ENCODE measurements at places on chromosomes 3 and 15.

GRCh38 chr3:129238945-129239705, 10.3 kb upstream of the COPG1 start:
- no peak overlapping the region for H3K27ac ChIP-seq
- peak; percentile 45 for DNase-seq
- H3K4me1 ChIP-seq, result peaks cover 2% of the 10 kb centered on the region
- peaks cover 4% of the 10 kb centered on the region for H3K36me3 ChIP-seq
- no peak overlapping the region for H3K4me3 ChIP-seq

DNA sequence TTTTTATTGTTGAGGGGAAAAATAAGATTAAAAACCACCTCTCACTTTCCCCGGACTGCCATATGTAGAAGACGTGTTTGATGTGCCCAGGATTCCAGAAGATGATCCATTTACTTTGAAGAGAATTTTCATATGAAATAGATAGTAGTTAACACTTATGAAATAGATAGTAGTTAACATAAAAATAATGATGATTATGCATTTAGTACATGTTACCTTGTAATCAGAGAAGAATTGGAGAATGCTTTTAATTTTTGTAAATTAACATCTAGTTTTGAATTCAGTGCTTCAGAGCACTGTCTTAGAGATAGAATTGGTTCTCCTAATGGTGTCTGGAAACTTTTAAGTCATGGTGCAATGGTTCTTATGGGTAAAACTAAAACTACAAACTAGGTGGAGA, 46.1 kb upstream of the CRTC3 start:
- H3K4me3 ChIP-seq, result no peak overlapping the region
- no peaks in the 10 kb centered on the region for H3K4me1 ChIP-seq
- H3K36me3 ChIP-seq, result peaks cover 71% of the 10 kb centered on the region
- no peak overlapping the region for H3K27ac ChIP-seq

- no peak overlapping the region for H3K4me3 ChIP-seq
- no peaks in the 10 kb centered on the region for H3K4me1 ChIP-seq
- H3K36me3 ChIP-seq, result no peaks in the 10 kb centered on the region
- no peaks in the 10 kb centered on the region for H3K27me3 ChIP-seq
- no peak overlapping the region for H3K27ac ChIP-seq
These were observed 531.2 kb upstream of the CFAP20DC start for GRCh38 chr3:59580996-59581395.

- H3K36me3 ChIP-seq, result peaks cover 7% of the 10 kb centered on the region
- H3K27ac ChIP-seq, result no peak overlapping the region
- no peaks in the 10 kb centered on the region for H3K27me3 ChIP-seq
- peaks cover 16% of the 10 kb centered on the region for H3K4me1 ChIP-seq
These were observed 84.9 kb upstream of the SPATA12 start for GRCh38 chr3:56975567-56975966.

- no peak overlapping the region for H3K27ac ChIP-seq
- H3K4me3 ChIP-seq, result no peak overlapping the region
- no peak for DNase-seq
- no peaks in the 10 kb centered on the region for H3K27me3 ChIP-seq
These were observed 159.5 kb downstream of the SPATA16 start for GRCh38 chr3:172981407-172981983.

- H3K4me3 ChIP-seq, result no peak overlapping the region
- H3K27ac ChIP-seq, result no peak overlapping the region
- no peaks in the 10 kb centered on the region for H3K27me3 ChIP-seq
- DNase-seq, result no peak
These were observed 118.4 kb upstream of the FHIT start for GRCh38 chr3:61369678-61370077.

DNA sequence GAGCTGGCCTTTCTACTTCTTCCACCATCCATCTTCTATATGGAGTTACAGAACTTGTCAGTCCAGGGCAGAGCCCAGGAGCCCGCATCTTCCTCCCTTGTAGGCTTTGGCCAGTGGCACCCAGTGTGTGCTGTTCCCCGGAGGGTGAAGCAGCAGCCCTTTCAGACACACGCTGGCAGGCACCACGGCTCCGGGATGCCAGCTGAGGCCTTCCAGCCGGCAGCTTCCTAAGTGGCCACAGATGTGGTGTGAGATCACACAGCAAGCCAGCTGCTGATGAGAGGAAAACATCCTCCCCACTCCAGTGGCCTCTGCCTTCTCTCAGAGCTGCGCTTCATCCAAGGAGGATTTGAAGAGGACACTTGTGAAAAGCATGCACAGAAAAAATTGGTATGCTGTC, 24.1 kb downstream of the CRABP1 start:
- DNase-seq, result peak; percentile 82
- no peaks in the 10 kb centered on the region for H3K27me3 ChIP-seq
- H3K4me1 ChIP-seq, result peaks cover 38% of the 10 kb centered on the region
- H3K4me3 ChIP-seq, result no peak overlapping the region
- H3K27ac ChIP-seq, result peak overlapping the region; percentile 38

- H3K4me3 ChIP-seq, result no peak overlapping the region
- H3K4me1 ChIP-seq, result peaks cover 22% of the 10 kb centered on the region
- DNase-seq, result no peak
- no peak overlapping the region for H3K27ac ChIP-seq
These were observed 71.7 kb downstream of the CYP19A1 start for GRCh38 chr15:51266656-51267050.

DNA sequence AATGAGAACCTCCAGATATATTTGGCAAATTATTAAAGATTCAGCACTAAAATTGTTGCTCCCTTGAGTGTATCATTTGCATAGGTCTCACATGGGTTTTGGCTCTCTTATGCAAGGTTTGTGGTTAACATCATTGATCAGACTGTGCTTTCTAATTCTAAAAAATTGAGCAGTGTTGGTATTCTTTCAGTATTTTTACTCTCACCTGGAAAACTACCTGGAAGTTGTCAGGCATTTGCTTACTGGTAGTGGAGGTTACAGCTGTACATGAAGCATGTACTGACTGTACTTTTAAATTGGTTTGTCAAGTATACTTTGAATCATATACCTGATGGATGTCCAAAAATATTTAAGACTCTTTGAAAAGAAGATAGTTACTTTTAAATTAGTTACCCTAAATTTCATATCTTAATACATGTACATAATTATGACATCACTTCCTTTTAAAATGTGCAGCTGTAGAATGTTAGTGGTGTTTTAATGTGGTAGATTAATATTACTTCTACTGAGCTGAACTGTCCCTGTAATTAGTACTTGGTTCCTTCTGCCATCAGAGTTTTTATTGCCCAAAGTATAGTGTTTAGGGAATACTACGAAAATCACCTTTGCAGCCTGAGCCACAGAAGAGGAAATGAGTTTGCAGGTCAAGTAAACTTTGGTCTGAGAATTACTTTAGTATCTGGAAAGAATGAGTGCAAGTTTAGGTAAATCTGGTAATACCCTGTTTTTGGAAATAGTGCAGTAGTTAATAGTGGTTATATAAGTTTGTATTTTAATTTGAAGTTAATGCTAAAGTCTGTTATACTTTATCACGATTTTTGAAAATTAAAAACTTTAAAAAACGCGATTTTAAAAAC, 2.8 kb downstream of the CHD2 start:
- no peaks in the 10 kb centered on the region for H3K36me3 ChIP-seq
- H3K4me3 ChIP-seq, result peak overlapping the region; percentile 76
- peak overlapping the region; percentile 100 for H3K27ac ChIP-seq
- peaks cover 11% of the 10 kb centered on the region for H3K4me1 ChIP-seq
- DNase-seq, result no peak
- H3K27me3 ChIP-seq, result no peaks in the 10 kb centered on the region

- no peak overlapping the region for H3K27ac ChIP-seq
- H3K4me3 ChIP-seq, result no peak overlapping the region
- H3K36me3 ChIP-seq, result no peaks in the 10 kb centered on the region
- no peaks in the 10 kb centered on the region for H3K27me3 ChIP-seq
These were observed 3.1 kb upstream of the DYNLT2B start for GRCh38 chr3:196321162-196321561.

- H3K36me3 ChIP-seq, result peaks cover 22% of the 10 kb centered on the region
- H3K4me3 ChIP-seq, result peak overlapping the region; percentile 1
- H3K4me1 ChIP-seq, result peaks cover 51% of the 10 kb centered on the region
- peak; percentile 75 for DNase-seq
- no peaks in the 10 kb centered on the region for H3K27me3 ChIP-seq
- H3K27ac ChIP-seq, result peak overlapping the region; percentile 93
These were observed 16.6 kb downstream of the LYSMD4 start for GRCh38 chr15:99716540-99717095.

DNA sequence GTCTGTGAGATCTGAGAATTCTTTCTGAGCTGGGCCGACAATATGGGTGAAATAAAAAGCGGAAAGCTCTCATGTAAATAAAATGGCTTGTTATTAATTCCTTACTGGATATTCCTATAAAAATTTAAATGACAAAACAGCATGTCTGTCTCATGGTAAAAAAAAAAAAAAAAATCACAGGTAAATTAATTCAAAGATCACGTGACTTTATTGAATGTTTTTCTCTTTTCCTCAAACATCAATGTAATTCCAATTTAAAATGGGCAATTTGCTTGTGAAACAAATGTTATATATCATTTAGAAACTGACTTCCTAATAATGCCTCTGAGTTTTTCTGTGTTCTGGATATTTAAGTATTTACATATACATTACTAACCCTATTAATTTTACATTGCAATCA, 280.3 kb downstream of the NR2F2 start:
- H3K27ac ChIP-seq, result no peak overlapping the region
- no peaks in the 10 kb centered on the region for H3K4me1 ChIP-seq
- DNase-seq, result no peak
- H3K27me3 ChIP-seq, result no peaks in the 10 kb centered on the region
- H3K36me3 ChIP-seq, result no peaks in the 10 kb centered on the region

GRCh38 chr3:49879721-49880120, 10.0 kb upstream of the CAMKV start:
- no peak overlapping the region for H3K4me3 ChIP-seq
- no peak for DNase-seq
- H3K27me3 ChIP-seq, result peaks cover 2% of the 10 kb centered on the region
- H3K36me3 ChIP-seq, result no peaks in the 10 kb centered on the region

- no peak overlapping the region for H3K27ac ChIP-seq
- H3K4me3 ChIP-seq, result no peak overlapping the region
- DNase-seq, result no peak
- peaks cover 20% of the 10 kb centered on the region for H3K27me3 ChIP-seq
- H3K4me1 ChIP-seq, result peaks cover 13% of the 10 kb centered on the region
These were observed 123.6 kb downstream of the LIPC start for GRCh38 chr15:58555162-58556027.

GRCh38 chr3:96991800-96992365, 177.5 kb downstream of the EPHA6 start:
- H3K4me3 ChIP-seq, result no peak overlapping the region
- H3K36me3 ChIP-seq, result no peaks in the 10 kb centered on the region
- peak; percentile 86 for DNase-seq
- H3K4me1 ChIP-seq, result no peaks in the 10 kb centered on the region
- no peaks in the 10 kb centered on the region for H3K27me3 ChIP-seq

- DNase-seq, result peak; percentile 32
- H3K27me3 ChIP-seq, result no peaks in the 10 kb centered on the region
- H3K36me3 ChIP-seq, result no peaks in the 10 kb centered on the region
- peaks cover 19% of the 10 kb centered on the region for H3K4me1 ChIP-seq
These were observed 750 bp downstream of the SLC33A1 start for GRCh38 chr3:155853214-155854140.

DNA sequence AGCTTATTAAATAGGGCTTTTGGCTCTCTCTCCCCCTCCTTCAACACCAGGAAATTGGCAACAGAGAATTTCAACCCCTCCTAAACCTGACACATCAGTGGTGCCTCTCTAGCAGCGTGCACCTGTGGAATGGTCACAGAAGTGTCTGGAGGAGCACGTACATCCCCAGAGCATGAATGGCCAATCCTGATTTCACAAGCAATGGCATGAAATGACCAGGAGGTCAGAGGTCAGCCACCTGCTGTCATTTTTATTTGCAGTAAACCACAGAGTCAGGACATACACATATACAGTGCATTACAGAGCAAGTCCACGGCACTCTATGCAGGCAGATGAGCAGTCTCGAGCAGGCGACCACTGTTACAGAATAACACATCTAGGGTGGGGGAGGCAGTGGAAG, 25.1 kb upstream of the ETV5 start:
- no peak overlapping the region for H3K4me3 ChIP-seq
- no peak for DNase-seq
- no peaks in the 10 kb centered on the region for H3K4me1 ChIP-seq

- no peak overlapping the region for H3K4me3 ChIP-seq
- H3K4me1 ChIP-seq, result no peaks in the 10 kb centered on the region
- H3K36me3 ChIP-seq, result peaks cover 24% of the 10 kb centered on the region
- no peak for DNase-seq
These were observed 27.7 kb downstream of the EMC4 start for GRCh38 chr15:34252545-34252944.

DNA sequence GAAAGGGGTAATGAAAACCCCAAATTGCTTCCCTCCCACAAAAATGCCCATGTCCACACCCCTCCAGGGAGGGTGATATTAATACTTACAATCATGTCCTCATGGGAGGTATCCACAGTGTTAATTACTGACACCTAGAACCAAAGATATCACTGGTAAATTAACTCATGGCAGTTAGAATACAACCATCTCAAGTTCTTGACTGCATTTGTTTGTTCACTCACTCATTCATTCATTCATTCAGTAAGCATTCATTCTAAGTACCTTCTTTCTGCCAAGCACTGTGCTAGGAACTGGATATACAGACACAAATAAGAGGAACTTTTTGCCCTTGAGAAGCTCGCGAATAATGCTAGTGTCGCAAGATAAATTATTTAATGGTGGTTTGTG, 3.0 kb downstream of the SEC13 start:
- H3K27me3 ChIP-seq, result no peaks in the 10 kb centered on the region
- no peak overlapping the region for H3K4me3 ChIP-seq
- H3K36me3 ChIP-seq, result peaks cover 54% of the 10 kb centered on the region
- no peak overlapping the region for H3K27ac ChIP-seq
- H3K4me1 ChIP-seq, result peaks cover 13% of the 10 kb centered on the region
- DNase-seq, result no peak
